ENCODE measurements at places on chromosomes 2 and 18.

GRCh38 chr2:189379731-189380261 lies 61.5 kb upstream of the WDR75 start:
- H3K4me1 ChIP-seq, result peaks cover 29% of the 10 kb centered on the region
- H3K36me3 ChIP-seq, result no peaks in the 10 kb centered on the region
- no peaks in the 10 kb centered on the region for H3K27me3 ChIP-seq
- H3K4me3 ChIP-seq, result no peak overlapping the region
- H3K27ac ChIP-seq, result no peak overlapping the region
- DNase-seq, result no peak

- H3K4me3 ChIP-seq, result no peak overlapping the region
- no peak for DNase-seq
- H3K36me3 ChIP-seq, result no peaks in the 10 kb centered on the region
- no peaks in the 10 kb centered on the region for H3K27me3 ChIP-seq
Measured at GRCh38 chr2:141557329-141558095, 573.3 kb downstream of the LRP1B start.

DNA sequence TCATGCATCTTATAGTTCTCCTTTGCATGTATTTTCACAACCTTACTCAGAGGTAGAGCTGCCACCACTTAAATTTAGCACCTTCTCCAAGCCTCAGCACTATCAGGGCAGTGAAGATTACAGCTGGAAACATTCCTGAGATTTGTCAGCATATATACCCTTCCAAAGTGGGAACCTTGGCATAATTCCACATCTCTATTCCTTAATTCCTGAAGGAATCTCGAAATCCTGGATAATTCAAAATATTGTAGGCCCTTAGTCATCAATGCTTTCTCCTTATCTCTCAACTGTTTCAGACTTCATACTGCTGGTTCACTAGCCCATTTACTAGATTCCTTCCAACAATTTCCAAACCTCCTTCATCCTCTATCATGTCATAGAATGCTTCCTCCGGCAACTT lies 87.4 kb downstream of the ITSN2 start:
- no peak overlapping the region for H3K27ac ChIP-seq
- H3K36me3 ChIP-seq, result no peaks in the 10 kb centered on the region
- peaks cover 5% of the 10 kb centered on the region for H3K4me1 ChIP-seq
- no peaks in the 10 kb centered on the region for H3K27me3 ChIP-seq

DNA sequence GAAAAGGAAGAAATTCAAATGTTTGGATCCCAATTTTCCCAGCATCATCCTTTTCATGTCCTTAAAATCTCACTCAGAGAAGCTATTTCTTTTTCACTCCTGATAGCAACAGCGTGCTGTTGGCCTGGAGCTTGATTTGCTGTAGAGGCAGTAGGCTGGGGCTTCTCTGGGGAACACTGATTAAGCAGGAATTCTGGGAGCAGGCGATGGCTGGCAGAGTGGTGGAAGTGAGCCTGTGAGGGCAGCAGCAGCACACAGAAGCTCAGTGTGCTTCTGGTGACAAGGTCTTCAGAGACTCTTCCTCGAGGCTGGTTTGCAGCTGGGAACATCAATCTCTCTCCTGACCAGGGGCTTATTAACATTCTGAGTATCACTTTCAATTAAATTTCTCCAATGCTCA lies 284.6 kb downstream of the DPP10 start:
- H3K4me1 ChIP-seq, result peaks cover 6% of the 10 kb centered on the region
- H3K4me3 ChIP-seq, result no peak overlapping the region
- peaks cover 27% of the 10 kb centered on the region for H3K36me3 ChIP-seq
- H3K27ac ChIP-seq, result no peak overlapping the region
- DNase-seq, result no peak
- H3K27me3 ChIP-seq, result peaks cover 3% of the 10 kb centered on the region

- H3K36me3 ChIP-seq, result no peaks in the 10 kb centered on the region
- H3K27me3 ChIP-seq, result no peaks in the 10 kb centered on the region
- no peak overlapping the region for H3K27ac ChIP-seq
- H3K4me1 ChIP-seq, result no peaks in the 10 kb centered on the region
- H3K4me3 ChIP-seq, result no peak overlapping the region
Measured at GRCh38 chr2:68458981-68459380, 8.1 kb downstream of the FBXO48 start.

DNA sequence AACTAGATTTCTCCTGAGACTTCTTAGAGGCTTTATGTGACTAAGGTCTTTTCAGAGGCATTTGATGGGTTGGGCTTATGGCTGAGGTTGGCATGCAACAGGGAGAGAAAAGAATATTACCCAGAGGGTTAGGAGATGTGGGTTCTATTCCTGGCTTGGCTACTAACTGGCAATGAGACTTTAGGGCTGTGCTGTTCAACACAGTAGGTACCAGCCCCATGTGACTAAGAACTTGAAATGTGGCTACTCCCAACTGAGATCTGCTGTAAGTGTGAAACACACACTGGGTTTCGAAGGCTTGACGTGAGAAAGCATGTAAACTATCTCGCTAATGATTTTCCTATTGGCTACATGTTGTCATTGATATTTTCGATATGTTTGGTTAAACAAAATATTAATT lies 324.9 kb upstream of the SLC14A2 start:
- H3K36me3 ChIP-seq, result no peaks in the 10 kb centered on the region
- no peak overlapping the region for H3K27ac ChIP-seq
- no peak overlapping the region for H3K4me3 ChIP-seq
- H3K4me1 ChIP-seq, result no peaks in the 10 kb centered on the region
- DNase-seq, result no peak

DNA sequence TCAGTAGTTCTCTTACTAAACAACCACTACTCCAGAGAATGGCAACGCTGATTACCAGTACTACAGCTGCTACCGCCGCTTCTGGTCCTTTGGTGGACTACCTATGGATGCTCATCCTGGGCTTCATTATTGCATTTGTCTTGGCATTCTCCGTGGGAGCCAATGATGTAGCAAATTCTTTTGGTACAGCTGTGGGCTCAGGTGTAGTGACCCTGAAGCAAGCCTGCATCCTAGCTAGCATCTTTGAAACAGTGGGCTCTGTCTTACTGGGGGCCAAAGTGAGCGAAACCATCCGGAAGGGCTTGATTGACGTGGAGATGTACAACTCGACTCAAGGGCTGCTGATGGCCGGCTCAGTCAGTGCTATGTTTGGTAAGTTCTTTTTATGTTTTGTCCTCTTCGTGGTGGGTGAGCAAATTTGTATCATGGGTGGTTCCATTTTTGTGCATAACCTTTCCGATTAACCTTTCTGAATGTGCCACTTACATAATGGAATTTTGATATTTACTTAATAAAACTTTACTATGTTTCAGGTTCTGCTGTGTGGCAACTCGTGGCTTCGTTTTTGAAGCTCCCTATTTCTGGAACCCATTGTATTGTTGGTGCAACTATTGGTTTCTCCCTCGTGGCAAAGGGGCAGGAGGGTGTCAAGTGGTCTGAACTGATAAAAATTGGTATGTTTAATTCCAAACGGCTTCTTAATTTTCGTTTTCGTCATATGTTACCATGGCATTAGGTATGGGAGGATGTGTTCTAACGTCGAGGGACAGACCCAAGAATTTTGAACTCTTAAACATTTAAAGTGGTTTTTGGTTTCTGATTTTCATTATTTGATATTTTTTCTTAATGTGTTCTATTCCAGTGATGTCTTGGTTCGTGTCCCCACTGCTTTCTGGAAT lies 1.3 kb downstream of the SLC20A1 start:
- H3K27ac ChIP-seq, result peak overlapping the region; percentile 17
- peaks cover 17% of the 10 kb centered on the region for H3K27me3 ChIP-seq
- H3K4me1 ChIP-seq, result peaks cover 30% of the 10 kb centered on the region
- DNase-seq, result no peak
- H3K36me3 ChIP-seq, result peaks cover 49% of the 10 kb centered on the region
- H3K4me3 ChIP-seq, result peak overlapping the region; percentile 83

DNA sequence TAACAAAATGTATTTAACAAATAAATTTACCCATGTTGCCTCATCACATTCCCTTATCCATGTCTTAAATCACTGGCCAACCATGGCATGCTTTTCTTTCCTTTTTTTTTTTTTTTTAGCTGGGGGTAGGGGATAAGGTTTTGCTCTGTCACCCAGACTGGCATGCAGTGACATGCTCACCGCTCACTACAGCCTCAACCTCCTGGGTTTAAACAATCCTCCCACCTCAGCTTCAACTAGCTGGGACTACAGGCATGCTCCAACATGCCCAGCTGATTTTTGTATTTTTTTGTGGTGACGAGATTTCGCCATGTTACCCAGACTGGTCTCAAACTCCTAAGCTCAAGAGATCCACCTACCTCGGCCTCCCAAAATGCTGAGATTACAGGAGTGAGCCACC lies 266.4 kb downstream of the THSD7B start:
- no peaks in the 10 kb centered on the region for H3K4me1 ChIP-seq
- no peak overlapping the region for H3K27ac ChIP-seq
- no peak overlapping the region for H3K4me3 ChIP-seq
- DNase-seq, result no peak
- H3K36me3 ChIP-seq, result no peaks in the 10 kb centered on the region

Data from WTC11 (cell line).